Cerebellar nuclear complex (tissue), 1 donor: ENCODE measurements at places on chromosomes 4 and X.

DNA sequence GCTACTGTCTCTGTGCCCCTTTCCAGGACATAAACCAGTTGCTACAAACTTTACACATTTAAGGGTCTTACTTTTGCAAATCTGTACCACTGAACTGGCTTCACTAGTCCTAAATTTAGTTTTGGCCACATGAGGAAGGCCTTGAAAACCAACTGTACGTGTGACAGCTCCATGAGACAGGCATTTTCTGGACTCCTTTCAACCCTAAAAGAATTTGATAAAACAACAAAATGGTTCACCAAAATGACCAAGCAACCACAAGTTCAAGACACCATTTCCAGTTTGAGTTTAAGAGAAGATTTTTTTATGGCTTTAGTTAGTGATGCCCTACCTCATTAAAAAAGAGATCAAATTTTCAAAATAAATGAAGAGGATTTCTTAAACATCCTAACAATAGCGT lies 246.4 kb downstream of the ZNF674 start:
- no peak for DNase-seq

DNA sequence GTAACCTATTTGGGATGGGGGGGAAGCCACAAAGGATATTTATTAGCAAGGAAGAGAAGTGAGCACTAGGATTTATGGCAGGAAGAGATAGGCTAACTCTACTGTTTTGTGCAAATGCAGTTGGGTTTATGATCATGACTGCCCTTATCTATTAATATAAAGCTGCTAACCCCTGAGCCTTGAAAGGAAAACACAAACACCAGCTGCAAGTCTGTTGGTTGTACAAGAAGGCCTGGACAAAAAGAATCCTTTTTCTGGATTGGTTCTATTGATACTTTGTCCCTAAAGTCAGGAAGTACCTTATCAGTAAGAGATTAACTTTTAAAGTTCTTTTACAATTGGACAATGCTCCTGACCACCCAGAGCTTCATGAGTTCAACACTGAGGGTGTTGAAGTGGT lies 188.8 kb downstream of the LRBA start:
- DNase-seq, result no peak

- DNase-seq, result no peak
Observed at GRCh38 chr4:73068491-73069337, 802 bp downstream of the COX18 start.

DNA sequence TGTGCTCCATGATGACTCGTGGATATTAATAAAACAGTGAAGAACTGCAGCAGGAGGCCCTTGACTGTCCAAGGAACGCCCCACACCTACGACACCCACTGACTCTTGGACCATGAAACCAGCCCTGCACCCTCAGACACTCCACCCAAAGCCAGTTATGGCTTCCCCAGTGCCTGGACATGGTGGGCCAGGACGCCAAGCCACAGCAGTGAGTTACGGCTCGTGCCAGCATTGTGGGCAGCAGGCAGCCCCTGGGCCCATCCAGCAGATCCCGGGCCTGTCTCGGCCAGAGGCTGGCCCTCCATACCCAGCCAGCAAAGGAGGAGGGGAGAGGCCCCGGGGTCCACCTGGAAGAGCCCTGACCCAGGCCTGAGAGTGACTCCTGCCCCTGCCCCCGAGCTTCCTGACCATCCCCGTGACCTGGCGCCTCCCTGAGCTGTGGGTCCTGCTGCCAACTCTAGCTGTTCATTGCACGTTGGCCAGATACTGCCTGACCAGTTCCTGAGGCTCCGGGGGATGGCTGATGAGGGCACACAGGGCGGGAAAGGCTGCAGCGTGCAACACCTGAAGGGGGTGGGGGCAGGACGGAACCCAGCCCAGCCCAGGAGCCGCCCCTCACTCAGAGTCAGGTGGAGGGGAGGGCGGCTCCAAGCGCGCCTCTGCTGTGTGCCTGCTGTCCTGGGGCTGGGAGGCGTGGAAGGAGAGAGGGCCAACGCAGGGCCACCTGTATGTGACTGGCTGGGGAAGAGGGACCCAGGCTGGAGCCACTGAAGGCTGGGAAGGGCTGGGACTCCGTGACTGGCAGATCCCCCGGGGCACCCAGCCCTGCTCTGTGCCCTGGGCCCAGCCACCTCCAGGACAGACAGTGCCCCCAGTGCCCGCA lies 739 bp downstream of the SLC49A3 start:
- no peak for DNase-seq

DNA sequence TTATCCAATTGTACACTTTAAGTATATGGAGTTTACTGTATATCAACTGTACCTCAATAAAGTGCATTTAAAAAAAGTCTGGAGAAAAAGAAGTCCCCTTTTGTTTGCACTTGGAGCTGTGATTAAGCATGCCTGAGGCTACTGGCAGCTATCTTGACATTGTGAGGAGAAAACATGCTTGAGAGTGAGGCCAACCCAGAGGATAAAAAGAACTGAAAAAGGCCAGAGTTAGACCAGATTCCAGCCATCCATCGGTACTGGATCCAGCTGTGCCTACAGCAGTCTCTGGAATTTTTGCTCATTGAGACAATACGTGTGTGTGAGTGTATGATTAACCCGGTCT lies 57.4 kb downstream of the LGI2 start:
- DNase-seq, result no peak

- DNase-seq, result no peak
Observed at GRCh38 chr4:7075962-7076695, 8.3 kb upstream of the GRPEL1 start.
